ENCODE measurements at places on chromosomes 4 and X. TPM values are rescaled to one million over a fixed set of nuclear protein-coding genes. Genes with fewer than 3 reads are reported as not detected.

GRCh38 chr4:38101563-38101962 lies 141.4 kb downstream of the PTTG2 start:
- DNase-seq: no peak

- DNase-seq: no peak
Measured at GRCh38 chr4:174107746-174108354, 175.6 kb downstream of the FBXO8 start.

GRCh38 chr4:159292137-159292896 lies 189.4 kb downstream of the RAPGEF2 start:
- DNase-seq: no peak

MUC7 gene
- total RNA-seq: not detected

DNA sequence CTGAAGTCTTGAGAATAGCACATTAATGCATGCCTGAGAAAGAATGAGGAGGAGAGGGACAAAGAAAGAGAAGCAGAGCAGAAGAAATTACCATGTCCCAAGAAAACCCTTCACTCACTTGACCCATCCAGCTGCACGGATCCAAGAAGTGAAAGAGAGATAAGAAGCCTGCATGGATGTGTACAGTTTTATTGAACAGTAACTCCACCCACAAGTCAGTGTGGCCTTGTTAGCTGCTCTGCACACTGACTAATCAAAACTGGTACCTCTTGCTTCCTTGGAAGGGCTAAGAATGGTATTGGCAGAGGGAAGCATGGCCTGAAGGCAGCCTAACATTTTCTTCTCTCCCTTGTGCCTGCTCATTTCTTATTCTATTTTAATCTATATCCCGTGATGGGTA lies 163.9 kb downstream of the SLC7A11 start:
- no peak for DNase-seq

ASB5 gene
- not detected for total RNA-seq

VCX3B gene
- not detected for total RNA-seq

- peak; percentile 59 for DNase-seq
Measured at GRCh38 chr4:75724867-75725724, 719 bp downstream of the USO1 start.

DNA sequence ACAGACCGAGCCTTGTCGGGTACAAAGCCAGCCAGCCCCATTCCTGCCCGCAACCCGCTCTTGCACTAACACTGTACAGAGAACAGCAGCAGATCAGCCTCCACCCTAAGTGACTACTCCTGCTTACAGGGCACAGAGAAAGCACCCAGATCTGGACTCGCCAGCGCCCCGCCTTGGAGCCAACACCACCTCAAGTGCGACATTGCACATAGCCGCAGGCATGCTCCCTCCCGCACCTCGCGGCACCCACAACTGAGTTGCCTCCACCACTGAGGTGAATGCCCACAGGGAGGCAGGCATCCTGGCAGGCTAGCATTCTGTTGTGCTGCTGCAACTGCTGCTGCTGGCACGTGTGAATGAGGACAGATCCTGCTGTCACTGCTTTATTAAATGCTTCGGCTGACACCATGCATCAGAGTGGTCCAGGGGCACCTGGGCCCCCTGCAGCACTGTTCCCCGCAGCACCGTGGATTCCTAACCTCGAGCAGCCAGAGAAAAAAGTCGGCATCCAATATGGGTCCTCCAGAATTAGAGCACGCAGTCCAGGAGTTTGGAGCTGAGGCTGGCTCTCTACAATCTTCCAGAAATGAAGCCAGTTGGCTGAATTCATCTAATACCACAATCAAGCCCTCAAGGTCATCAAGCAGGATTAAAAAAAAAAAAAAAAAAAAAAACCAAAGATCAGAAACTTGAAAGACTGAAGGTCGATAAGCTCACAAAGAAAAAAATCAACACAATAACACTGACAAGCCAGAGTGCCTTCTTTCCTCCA lies 352.9 kb downstream of the GASK1B start:
- no peak for DNase-seq

COX7B2 gene
- total RNA-seq: not detected

DNA sequence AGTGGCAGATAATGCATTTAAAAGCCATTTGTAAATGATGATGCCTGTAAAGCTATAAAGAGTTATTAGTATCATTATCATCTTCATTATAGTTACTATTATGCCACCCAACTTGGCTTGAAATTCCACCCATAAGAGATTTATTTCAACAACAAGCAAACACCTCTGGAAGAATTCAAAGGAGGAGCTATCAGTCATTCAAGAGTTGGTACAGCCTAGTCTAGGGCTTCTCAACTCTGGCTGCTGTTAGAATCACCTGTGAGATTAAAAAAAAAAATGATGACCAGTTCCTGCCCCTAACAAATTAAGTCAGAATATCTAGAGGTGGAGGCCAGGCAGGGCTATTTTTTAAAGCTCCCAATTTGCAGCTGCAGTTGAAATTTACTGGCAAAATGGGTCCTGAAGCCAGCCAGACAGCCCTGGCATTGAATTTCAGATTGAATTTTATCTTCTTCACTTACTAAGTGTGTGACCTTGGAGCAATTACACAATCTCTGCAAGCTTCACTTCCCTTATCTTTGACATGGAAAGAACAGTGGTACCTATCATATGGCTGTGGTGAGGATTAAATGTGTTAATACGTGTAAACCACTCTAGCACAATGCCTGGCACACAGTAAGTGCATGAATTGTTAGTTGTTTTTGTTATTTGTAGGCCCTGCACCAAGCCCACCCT lies 52.9 kb upstream of the EDA start:
- no peak for DNase-seq

DNA sequence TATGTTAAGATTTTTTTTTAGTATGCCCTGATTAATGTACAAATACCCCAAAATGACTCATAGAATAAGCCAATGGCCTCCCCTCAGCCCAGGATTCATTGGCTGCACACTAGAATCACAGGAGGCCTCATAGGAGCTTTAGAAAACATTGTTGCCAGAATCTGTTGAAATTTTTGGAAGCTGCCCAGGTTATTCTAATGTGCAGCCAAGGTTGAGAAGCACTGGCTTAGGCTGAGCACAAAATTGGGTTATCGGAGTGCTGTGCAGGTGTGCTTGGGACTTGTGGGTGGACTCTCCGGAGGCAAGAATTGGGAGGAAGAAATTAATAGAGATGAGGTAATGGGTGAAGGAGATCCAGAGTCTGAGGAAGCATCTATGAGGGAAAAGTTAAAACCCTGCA lies 41.3 kb upstream of the VCX start:
- no peak for DNase-seq

DNA sequence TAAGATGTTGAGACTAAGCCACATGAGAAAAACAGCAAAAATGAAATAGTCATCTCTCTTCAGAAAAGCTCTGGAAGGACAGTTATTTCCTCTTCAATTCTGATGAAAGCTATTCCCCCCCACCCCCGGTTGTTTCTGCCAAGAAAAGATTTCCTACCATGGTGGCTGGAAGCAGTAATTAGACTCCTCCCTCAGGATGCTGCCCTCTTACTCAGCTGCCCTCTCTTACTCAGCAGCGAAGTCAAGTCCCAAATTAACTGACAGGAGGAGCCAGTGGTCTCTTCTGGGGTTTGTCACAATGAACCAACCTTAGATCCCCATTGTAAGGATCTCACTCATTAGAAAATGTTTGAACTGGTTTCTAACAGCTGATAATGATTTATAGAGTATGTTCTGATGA lies 38.0 kb downstream of the GPM6B start:
- no peak for DNase-seq

DNA sequence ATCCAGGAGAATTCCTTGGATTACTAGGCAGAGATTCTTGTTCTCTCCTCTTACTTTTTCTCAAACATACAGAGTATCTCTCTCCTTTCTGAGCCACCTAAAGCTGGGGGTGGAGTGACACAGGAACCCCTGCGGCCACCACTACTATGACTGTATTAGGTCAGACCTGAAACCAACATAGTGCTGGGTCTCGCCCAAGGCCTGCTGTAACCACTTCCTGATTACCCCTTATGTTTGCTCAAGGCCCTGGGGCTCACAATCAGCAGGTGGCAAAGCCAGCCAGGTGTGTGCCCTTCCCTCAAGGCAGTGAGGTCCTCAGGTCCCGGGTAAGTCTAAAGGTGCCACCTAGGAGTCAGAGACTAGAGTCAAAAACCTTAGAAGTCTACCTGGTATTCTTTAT lies 166.4 kb downstream of the PARM1 start:
- DNase-seq: no peak

CXCL5 gene
- total RNA-seq: not detected

GRCh38 chr4:81505004-81505598 lies 33.4 kb upstream of the RASGEF1B start:
- DNase-seq: peak; percentile 70

GABRB1 gene
- total RNA-seq: not detected

Measured in activated CD4-positive, alpha-beta T cell treated with anti-CD3 and anti-CD28 coated beads, Interleukin-2, amount 10 ng/mL, durations not matched to agents 7 days and 5 days (primary cell).